ENCODE measurements at places on chromosomes 13 and 19.

- no peak for DNase-seq
These were observed 461 bp upstream of the TM9SF2 start for GRCh38 chr13:99500839-99501183.

GRCh38 chr19:13526552-13526951 lies 20.3 kb upstream of the CACNA1A start:
- no peak for DNase-seq

- no peak for DNase-seq
These were observed at the start of gene IL17D for GRCh38 chr13:20702915-20703779. IL17D (plus strand) TSS chr13:20703699; CDS start chr13:20704002, 303 bp downstream.

- no peak for DNase-seq
These were observed 32.5 kb downstream of the ZNF527 start for GRCh38 chr19:37403403-37403802.

GRCh38 chr19:30810726-30811125 lies 438.5 kb downstream of the ZNF536 start:
- DNase-seq, result no peak

- peak; percentile 85 for DNase-seq
These were observed 360 bp downstream of the DDX39A start for GRCh38 chr19:14418856-14419105.

- DNase-seq, result no peak
These were observed 543.0 kb downstream of the IRS2 start for GRCh38 chr13:109243311-109243951.

- DNase-seq, result no peak
These were observed 1.4 kb downstream of the ANKRD10 start for GRCh38 chr13:110913322-110914080.

GRCh38 chr13:31860002-31860401 lies 120.7 kb downstream of the RXFP2 start:
- no peak for DNase-seq

DNA sequence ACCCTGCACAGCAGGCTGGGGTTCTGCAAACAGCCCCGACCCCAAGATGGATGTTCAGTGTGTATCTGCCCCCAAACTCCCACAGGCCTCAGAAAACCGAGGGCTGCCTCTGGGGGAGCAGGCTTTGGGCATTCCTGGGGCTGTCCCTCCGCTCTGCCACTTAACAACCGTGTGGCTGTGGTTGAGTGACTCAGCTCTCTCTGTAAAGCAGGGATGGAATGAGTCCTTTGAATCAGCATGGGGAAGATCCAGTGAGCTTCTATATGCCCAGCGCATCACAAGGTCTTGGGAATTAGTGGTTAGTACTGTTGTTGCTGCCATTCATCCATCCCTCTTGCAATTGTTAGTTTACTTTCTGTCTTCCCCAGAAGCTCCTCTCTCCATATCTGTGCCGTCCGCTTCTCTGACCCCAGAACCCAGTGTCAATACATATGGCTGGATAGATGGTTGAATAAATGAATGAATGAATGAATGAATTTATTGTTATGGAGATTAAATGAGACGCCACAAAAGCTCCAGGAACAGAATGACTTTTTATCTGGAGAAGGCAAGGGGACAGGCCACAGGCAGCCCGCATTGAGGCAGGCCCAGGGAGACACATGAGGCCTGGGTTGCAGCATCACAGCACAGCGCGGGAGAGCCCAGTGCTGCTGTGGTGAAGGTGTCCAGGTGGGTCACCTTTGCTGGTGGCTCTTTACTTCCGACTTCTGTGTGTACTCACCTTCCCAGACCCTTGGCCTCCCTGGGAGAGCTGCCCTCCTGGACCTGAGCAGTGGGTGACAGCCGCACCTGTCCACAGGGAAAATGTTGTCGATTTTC lies 89.2 kb downstream of the RGCC start:
- no peak for DNase-seq

GRCh38 chr13:98405107-98405571 lies 171.8 kb downstream of the STK24 start:
- no peak for DNase-seq

DNA sequence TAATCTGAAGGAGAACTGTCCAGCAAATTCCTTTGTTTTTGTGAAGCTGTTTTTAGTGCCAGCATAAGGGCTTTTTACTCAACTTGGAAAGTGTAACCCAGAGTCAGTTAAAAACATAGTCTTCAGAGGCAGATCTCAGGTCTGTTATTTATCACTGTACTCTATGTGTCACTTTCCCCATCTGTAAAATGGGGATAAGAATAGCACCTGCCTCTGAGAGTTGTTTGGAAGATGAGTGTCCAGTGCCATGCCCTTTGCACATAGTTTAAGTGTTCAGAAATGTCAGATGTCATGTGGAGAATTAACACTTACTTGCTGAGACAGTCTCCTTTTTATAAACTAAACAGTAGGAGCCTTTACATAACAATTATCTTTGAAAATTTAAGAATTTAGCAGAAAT lies 27.9 kb downstream of the USPL1 start:
- no peak for DNase-seq

All from pancreas (tissue), 10 donors.